Cardiac ventricle fibroblast (primary cell): ENCODE measurements at places on chromosomes 13 and 19. TPM values are rescaled to one million over a fixed set of nuclear protein-coding genes. Genes with fewer than 3 reads are reported as not detected.

The CCL25 gene
- total RNA-seq, result not detected in 2 replicates

The REXO1 gene
- total RNA-seq, result 7.5 and 8.5 TPM in 2 replicates

The INAFM1 gene
- total RNA-seq, result 7.4 and 12.9 TPM in 2 replicates

The VMAC gene
- total RNA-seq, result 3.0 and 5.4 TPM in 2 replicates

The IZUMO2 gene
- not detected in 2 replicates for total RNA-seq

The PIP5K1C gene
- 33.2 and 39.6 TPM in 2 replicates for total RNA-seq

The IGFL3 gene
- not detected in 2 replicates for total RNA-seq

The LRFN3 gene
- total RNA-seq, result 15.5 and 20.4 TPM in 2 replicates

The LRRC63 gene
- total RNA-seq, result not detected in 2 replicates
